ENCODE measurements at places on chromosomes 7 and 10.

- DNase-seq, result no peak
Observed at GRCh38 chr7:73866446-73866767, 5.4 kb downstream of the TMEM270 start.

DNA sequence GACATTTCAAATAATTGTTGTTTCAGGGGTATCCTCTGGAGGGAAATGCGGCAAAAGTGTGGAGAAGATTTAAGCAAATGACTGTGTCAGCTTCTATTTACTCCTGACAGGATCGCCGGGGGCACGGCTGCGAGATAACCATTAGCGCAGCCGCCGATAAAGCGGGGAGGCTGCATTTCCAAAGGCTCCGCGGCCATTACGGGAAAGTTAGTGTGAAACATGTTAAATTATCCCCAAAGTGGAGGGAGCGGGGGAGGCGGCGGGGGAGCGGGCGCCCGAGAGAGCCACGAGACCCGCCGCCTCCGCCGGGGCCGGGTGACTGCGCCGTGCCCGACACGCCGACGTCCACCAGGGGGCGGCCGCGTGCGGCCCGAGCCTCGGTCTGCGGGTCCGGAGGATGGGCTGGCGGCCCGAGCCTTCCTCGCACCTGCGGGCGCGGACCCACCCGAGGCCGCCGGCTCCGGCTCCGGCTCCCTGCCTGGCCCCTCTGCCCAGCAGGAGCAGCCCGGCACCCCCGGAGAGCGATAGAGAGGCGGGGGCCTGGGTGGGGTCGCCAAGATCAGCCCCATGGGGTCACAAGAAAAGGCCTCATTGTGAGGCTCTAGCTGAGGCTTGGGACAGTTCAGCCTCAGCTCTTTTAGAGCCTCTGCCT is 74.4 kb upstream of the PAX2 start:
- DNase-seq, result no peak

GRCh38 chr7:97096661-97097060 is 20.8 kb upstream of the SDHAF3 start:
- DNase-seq, result no peak

GRCh38 chr7:94540428-94540827 is 30.8 kb downstream of the CASD1 start:
- no peak for DNase-seq

DNA sequence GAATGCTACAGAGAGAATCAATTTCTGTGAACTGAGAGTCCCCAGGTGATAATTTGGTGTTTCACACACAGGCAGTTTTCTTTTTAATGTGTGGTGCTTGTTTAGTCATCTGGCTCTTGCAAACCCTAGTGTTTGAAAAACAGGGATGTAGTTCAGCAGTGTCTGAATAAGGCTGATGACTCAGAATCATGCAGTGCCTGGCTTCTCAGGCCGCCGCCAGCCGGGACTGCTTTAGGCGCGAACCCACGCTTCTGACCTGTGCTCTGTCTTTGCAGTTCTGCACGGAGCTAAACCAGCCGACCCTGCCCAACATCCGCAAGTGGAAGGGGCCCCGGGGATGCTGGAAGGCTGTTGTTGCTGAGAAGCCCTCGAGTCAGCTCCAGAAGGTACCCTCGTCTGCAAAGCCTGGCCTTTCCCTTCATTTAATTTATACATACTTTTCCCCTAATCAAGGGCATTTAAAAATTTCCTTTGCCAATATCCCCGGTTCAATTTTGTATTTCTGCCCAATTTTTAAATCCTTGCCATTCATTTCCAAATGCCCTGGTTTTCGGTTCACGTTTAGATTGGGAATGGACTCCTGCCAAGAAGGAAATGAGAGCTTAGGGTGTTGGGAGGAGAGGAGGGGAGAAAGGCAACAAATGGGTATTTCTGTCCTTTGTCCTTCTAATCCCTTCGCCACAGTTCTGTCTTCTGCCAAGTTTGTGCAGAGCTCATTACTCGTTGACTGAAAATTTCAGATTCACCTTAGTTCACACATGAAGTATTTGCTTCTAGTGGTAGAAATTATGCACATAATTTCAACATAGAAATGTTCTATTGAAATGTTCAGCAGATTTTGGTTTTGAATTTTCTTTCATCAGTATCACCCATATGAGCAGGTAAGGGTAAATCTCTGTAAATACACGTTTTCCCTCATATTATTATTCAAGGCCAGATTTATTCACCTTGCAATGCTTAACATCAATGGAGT is 108.5 kb upstream of the ANLN start:
- DNase-seq, result peak; percentile 76

GRCh38 chr7:134823400-134823799 is 44.0 kb downstream of the CALD1 start:
- DNase-seq, result no peak

- no peak for DNase-seq
Observed at GRCh38 chr7:71896535-71896934, 515.6 kb downstream of the CALN1 start.

DNA sequence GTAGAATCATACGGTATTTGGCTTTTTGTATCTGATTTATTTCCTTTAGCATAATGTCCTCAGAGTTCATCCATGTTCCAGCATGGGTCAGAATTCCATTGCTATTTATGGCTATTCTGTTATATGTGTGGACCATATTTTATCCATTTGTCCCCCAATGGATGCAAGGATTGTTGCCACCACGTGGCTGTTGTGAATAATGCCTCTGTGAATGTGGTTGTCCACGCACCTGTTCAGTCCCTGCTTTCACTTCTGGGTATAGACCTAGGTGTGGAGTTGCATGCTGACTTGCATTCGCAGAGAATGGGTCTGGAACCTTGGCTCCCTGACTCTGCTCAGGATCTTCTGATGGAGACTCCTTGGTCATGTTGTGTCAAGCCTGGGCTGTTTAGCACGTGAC is 199.9 kb downstream of the CAMK1D start:
- DNase-seq, result no peak

- no peak for DNase-seq
Observed at GRCh38 chr10:58826694-58827093, 314.0 kb downstream of the BICC1 start.

DNA sequence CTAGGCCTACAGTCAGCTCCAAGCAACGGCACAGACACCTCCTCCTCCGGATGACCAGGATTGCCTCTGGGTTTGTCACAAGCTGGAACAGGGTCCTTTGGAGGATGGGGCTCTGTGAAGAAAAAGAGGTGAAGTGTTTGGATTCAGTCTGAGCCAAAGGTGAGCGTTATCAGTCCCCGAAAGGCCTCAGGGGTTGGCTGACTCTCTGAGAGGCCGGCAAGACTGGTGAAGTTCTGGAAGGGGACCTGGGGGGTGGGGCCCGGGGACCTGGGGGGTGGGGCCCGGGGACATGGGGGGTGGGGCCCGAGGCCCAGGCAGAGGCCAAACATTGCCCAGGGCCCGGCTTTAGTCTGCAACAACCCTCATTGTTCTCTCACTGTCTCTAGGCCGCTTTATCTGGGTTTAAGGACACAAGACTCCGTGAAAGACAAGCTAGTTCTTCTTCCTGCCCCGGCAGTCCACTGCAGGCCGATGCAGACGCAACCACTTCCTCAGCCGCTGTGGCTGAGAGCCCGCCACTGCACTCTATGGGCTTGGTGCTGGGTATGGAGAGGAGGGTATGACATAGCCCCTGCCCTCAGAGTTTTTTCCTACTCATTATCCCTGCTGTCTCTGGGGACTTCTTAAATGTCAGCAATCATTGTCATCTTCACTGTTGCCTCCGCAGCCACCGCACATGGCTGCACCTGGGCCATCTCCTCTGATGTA is 27.4 kb upstream of the PSAP start:
- DNase-seq, result no peak

GRCh38 chr7:133613250-133613790 is 360.4 kb downstream of the EXOC4 start:
- no peak for DNase-seq

DNA sequence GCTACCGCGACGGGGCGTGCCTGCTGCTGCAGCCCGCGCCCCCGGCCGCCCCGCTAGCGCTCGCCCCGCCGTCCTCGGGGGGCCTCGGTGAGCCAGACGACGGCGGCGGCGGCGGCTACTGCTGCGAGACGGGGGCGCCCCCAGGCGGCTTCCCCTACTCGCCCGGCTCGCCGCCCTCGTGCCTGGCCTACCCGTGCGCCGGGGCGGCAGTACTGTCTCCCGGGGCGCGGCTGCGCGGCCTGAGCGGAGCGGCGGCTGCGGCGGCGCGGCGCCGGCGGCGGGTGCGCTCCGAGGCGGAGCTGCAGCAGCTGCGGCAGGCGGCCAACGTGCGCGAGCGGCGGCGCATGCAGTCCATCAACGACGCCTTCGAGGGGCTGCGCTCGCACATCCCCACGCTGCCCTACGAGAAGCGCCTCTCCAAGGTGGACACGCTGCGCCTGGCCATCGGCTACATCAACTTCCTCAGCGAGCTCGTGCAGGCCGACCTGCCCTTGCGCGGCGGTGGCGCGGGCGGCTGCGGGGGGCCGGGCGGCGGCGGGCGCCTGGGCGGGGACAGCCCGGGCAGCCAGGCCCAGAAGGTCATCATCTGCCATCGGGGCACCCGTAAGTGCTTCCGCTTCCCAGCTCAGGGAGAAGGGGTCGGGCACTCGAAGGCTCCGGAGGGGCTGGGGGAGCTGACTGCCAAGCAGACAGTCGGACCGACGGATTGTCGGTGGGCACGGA is 761 bp downstream of the PTF1A start:
- no peak for DNase-seq

DNA sequence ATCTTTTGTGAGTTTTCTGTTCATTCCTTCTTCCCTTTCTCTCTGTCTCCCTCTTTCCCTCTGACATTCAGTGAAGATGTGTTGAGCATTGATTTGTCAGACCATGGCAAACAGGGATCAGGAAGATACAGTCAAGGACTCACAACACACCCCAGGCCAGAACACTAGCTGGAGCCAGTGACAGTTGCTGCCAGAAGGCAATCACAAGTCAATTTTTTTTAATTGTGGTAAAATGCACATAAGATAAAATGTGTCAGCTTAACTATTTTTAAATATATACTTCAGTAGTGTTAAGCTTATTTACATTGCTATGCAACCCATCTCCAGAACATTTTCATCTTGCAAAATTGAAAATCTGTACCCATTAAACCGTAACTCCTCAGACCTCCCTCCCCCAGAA is 62.6 kb downstream of the TEX36 start:
- DNase-seq, result no peak

GRCh38 chr7:132141109-132141508 is 435.2 kb downstream of the PLXNA4 start:
- DNase-seq, result no peak

- no peak for DNase-seq
Observed at GRCh38 chr10:3782451-3783315, 2.3 kb downstream of the KLF6 start.

- DNase-seq, result no peak
Observed at GRCh38 chr7:47698386-47698785, 116.5 kb upstream of the TNS3 start.

- DNase-seq, result no peak
Observed at GRCh38 chr10:114000457-114001010, 43.1 kb upstream of the ADRB1 start.

DNA sequence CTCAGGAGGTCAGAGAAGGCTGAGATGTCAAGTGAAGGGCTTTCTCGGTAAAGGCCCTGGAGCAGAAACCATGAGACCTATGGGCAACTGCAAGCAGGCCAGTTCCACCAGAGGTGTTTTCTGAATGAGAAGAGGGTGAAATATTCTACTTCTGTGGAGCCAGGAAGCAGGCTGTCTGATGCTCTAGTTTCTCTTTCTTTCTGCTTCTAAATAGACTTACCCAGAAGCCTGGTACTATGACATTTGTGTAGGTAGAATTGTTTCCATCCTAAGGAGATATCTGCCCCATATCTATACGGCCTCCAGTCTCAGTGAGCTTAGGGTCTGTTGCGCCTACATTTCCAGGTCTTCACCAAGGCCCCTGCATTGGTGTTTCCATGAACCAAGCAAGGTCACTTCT is 73.4 kb upstream of the CC2D2B start:
- no peak for DNase-seq

- DNase-seq, result no peak
Observed at GRCh38 chr10:125640653-125641052, 42.3 kb downstream of the TEX36 start.

- DNase-seq, result no peak
Observed at GRCh38 chr7:54978364-54979116, 40.3 kb upstream of the EGFR start.

DNA sequence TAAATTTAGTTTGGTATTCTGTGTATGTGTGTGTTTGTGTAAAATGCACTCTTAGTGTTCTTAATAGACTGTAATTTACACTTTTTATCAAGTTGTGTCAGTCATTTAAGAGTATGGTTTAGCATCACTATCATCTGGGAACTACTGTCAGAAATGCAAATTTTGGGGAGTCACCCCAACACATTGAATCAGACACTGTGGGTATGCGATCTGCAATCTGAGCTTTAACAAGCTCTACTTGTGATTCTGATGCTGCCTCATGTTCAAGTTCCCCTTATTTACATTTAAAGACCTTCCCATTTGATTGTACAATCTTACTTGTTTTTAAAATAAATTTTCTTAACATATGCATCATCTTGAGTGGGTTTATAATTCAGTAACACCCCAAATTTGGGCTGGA is 218.1 kb upstream of the FOXP2 start:
- DNase-seq, result no peak

- DNase-seq, result no peak
Observed at GRCh38 chr10:127790066-127790624, 53.2 kb downstream of the FOXI2 start.

DNA sequence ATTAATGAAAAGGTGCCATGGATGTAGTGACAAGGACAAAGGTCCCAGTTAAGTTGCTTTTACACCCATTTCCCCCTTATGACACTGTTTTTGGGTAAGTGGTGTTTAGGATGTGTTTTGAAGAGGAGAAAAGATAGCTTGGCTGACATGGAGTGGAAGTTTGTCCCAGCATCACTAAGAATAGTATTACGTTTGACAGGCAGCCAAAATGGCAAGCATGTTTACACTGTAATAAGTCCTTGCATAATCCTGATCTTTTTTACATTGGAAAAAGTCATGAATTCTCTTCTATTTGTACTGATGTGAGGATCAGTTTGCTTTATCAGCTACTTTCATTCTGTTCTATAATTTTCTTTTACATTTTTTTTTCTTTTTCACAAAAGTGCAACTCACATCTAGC is 137.8 kb downstream of the CHRM2 start:
- DNase-seq, result no peak

DNA sequence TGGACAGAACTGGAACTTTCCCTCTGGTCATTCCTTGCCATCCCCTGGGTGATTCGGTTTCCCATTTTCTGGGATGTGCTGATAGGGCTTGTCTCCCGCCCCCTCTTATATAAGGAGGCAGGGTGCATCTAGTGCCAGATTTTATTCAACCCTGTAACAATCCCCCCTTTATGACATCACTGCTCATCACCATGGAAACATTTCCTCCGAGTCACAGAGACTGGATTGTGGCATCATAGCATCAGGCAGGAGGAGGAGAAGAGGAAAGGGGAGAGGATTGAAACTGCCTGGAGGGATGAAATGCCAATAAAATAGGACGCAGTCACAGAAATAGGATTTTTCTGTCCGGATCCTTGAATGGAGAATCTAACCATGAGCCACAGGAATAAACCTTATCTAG is 25.0 kb downstream of the SORCS3 start:
- no peak for DNase-seq
